ENCODE measurements at places on chromosomes 16 and 17.

DNA sequence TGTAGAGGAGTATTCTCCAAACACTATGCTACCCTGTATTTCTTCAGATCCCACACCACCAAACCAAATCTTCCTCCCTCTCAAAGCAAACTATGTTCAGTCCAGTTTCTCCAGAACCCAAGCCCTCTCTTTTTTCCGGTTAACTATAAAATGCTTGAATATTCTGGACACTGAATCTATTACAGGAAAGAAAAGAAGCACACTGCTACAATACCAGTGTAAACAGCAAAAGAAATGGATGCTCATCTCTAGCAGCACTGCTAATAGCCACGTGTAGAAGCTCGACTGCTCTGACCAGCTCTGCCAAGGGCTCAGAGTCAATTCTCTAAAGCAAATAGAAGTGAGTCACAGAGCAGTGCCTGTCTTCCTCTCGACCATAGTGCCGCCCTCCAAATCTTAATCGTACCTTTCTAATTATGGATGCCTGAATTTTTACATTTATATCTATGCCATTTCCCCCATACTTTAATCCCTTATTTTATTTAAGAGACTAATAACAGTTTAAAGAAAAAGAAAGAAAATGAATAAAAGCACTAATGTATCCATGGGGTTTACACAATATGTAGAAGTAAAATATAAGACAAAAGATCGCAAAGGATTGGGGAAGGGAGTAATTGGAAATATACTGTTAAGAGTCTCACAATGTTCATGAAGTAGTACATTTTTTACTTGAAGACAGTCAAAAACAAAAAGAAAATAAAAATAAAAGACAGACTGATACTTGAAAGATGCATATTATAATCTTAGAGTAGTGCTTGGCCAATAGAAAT lies 154.5 kb downstream of the PARN start:
- no peak for DNase-seq

GRCh38 chr17:76997981-76998531 lies 129.9 kb downstream of the MGAT5B start:
- DNase-seq, result peak; percentile 39

DNA sequence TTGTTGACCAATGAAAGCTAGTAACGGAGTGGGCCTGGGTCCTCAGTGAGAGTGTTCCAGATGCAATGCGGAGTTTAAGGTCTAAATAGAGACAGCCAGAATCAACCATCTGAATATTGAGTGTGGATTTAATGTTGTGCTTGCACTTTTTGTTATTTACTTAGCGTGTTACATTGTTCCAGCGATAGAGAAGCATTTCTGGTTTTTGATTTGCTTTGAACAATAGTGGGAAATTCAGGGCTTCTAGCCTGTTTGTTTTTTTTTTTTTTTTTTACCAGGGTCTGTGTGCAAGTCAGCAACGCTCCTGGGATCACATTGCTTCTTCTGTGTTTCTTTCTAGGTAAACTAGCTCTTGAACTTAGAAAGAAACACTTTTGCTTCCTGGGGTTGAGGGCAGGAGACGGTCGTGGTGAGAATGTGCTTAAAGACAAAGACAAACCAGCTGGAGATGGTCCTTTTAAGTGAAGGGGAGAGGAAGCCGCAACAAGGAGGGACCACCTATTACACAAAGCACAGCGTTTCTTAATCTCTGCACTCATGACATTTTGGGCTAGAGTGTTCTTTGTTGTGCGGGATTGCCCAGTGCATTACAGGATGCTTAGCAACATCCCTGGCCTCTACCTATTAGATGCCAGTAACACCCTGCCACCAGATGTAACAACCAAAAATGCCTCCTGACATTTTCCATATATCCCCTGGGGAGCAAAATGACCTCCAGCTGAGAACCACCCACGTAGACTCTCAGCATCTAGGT lies 119.2 kb downstream of the MAP2K6 start:
- no peak for DNase-seq

GRCh38 chr17:13989138-13989537 lies 80.2 kb upstream of the COX10 start:
- DNase-seq, result no peak

- no peak for DNase-seq
Observed at GRCh38 chr17:78558989-78559388, 18.2 kb downstream of the DNAH17 start.

- no peak for DNase-seq
Observed at GRCh38 chr17:50150354-50151040, at the start of gene PPP1R9B. TSS of gene PPP1R9B (minus strand) at chr17:50150677. CDS start at chr17:50150513, 164 bp downstream.

Data from activated naive CD4-positive, alpha-beta T cell treated with Interleukin-2 at 50 U/mL for 16 hours (primary cell).